ENCODE measurements at places on chromosomes 1 and 21. TPM values are rescaled to one million over a fixed set of nuclear protein-coding genes. Genes with fewer than 3 reads are reported as not detected.

DNA sequence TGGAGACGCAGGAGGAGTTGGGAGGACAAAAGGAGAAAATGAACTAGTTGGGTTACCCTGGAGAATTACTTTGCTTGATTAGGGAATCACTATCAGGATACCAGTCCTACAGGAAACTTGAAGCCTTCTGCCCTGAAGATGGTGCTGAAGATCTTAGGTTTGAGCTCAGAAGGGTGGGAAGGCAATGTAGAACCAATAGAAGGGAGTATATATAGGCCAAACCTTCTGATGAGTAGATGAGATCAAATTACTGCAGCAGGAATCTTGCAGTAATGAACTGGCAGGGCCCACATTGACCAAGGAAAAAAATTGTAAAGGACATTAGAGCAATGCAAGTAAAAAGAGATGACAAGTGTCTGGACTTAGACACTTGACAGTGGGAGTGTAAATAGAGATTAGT, 116.3 kb upstream of the CACYBP start:
- peak; percentile 54 for DNase-seq

GRCh38 chr21:33244082-33244778, 14.5 kb downstream of the IFNAR2 start:
- no peak for DNase-seq

- no peak for DNase-seq
Observed at GRCh38 chr1:67491280-67491679, 61.1 kb upstream of the SERBP1 start.

DNA sequence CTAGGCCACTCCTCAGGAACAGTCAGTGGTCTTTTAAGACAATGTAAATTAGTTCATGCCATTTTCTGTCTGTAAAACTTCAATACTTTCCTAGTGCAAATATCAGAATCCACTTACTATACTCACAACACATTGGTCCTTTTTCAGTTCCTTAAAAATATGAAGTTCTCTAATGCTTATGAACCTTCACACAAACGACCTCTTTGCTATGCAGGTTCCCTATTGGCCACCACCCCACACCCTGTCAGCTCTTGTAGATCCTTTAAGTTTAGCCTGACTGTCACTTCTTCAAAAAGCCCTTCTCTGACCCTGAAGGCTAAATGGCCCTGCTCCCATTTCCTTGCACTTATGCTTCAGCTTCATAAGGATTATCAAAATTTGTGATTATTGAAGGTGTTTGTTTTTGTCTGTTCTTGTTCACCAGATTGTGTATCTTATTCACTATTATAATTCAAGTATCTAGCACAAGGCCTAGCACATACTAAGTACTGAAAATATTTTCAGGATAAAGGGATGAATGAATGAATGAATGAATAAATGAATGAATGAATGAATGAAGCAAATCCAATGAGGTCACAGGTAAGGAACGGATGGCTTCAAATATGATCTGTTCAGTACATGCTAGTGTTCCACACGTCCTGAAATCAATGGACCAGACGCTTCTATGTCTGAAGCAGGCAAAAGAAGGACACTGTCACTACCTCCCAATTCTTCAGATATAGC, 373.9 kb downstream of the VAV3 start:
- no peak for DNase-seq

DNA sequence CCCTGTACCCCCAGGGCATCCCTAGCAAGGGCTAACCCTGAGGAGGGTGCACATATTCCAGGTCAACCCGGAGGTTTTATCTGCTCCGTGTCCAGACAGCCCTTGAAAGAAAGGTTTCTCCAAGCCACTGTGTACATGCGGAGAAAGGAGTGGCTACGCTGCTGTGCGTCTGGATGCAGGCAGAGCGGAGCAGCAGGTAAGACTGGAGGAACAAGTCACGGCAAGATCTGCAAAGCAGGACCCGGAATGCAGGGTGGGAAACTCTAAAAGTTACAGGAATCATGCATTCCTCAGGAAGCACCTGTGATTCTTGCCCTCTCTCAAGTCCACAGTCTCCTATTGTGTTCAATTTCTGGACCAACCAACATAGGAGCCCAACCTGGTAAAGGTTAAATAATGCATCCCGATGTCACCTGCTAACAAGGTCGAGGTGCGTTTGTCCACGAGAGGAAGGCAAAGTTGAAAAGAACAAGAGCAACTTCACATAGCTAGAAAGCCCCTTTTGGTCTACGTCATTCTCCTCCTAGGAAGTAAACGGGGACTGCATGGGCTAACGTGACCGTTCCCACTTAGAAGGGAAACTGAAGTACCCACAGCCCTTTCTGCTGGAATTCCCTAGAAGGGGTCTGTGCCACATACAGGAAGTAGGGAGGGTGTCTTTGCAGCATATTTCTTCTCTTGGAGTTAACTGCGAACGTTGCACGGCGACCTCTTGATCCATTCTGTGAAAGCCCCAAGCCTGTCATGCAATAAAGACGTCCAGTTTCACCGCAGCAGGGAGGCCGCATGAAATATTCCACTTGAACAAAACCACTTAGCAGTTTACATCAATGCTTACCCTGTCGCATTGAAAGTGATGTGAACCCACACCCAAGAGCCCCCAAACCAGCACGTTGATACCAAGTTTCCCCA, 5.8 kb downstream of the TIAM1 start:
- DNase-seq: no peak

GRCh38 chr1:28927648-28928313, 13.4 kb downstream of the EPB41 start:
- DNase-seq: no peak

GRCh38 chr1:179014123-179014522, 11.6 kb upstream of the FAM20B start:
- DNase-seq: no peak

GRCh38 chr1:77421504-77422233, 139.8 kb downstream of the AK5 start:
- DNase-seq: no peak

DNA sequence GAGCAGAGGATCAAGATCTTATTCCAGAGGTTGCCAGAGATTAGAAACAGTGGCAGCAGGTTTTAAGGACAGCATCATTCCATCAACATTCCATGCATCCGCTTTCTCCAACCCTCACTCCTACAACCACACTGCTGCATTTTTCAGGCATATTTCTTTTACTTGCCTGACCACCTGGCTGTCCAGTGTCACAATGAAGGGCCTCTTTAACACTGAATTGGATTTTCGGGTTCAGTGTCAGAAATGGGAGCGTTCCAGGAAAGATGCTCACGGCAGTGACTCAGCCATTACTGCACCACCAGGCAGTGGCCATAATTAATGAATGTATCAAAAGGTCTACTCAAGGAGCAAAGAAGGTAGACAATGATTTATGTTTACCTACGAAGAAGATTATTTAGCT, 200.4 kb upstream of the ESRRG start:
- DNase-seq: peak; percentile 38

- DNase-seq: peak; percentile 78
Observed at GRCh38 chr1:220817907-220818306, 31.2 kb downstream of the MTARC1 start.

DNA sequence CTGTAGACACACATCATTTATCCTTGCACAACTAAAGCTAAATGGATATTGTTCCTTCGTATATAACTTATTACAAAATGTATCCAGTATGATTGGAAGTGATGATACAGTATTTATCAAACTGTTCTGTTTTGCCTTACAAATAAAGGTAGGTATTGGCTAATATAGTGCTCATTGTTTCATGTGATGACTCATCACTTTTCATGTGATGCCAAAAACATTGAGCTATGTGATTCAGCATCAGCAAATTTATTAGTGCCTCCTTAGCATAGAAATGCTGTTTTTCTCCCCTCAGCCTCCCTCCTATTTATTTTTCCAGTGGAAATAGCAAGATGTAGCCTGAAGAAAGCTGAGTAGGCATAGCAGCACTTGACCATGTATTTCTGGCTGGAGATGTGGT, 228.6 kb upstream of the LYPLAL1 start:
- DNase-seq: peak; percentile 69

GRCh38 chr1:88104236-88104635, 579.8 kb upstream of the PKN2 start:
- no peak for DNase-seq

- DNase-seq: no peak
Observed at GRCh38 chr1:211487672-211488208, 4.2 kb downstream of the RD3 start.

DNA sequence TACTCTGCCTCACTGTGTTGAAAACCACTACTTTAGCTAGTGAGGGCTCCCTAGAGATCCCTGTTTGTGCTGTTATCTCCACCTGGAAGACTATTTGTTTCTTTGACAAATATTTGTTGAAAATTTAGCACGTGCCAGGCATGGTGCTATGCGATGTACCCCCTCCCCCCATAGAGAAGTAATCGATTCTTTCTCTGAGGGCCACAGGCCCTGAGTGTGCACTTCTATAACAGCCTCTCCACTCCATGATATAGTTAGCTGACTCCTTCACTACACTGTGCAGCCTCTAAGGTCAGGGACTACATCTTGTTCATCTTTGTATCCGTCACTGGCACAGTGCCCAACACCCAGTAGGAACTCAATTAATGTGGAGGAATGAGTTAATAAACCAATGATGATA, 17.3 kb upstream of the RBM15 start:
- no peak for DNase-seq

DNA sequence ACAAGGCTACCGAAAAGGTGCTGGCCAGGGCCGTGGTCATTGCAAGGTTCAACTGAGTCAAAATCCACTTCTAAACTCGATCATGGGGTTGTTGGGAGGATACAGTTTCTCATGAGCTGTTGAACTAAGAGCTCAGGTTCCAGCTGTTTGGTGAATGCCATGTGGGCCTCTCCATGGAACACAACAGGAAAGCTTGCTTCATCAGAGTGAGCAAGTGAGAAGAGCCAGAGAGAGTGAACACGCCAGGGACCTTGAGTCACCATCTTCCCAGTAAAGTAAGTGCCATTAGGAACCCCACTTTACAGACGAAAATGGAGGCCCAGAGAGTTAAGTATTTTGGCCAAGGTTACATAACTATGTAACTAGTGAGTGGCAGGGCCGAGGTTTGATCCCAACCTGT, 475.1 kb upstream of the VAMP3 start:
- no peak for DNase-seq

GRCh38 chr1:215863796-215864195, 296.7 kb downstream of the KCTD3 start:
- DNase-seq: no peak

GRCh38 chr1:214505134-214505533, 46.3 kb downstream of the PTPN14 start:
- no peak for DNase-seq

- peak; percentile 31 for DNase-seq
Observed at GRCh38 chr21:28272272-28272992, 720.2 kb downstream of the LTN1 start.

- no peak for DNase-seq
Observed at GRCh38 chr1:235945775-235946570, 79.3 kb upstream of the LYST start.

DNA sequence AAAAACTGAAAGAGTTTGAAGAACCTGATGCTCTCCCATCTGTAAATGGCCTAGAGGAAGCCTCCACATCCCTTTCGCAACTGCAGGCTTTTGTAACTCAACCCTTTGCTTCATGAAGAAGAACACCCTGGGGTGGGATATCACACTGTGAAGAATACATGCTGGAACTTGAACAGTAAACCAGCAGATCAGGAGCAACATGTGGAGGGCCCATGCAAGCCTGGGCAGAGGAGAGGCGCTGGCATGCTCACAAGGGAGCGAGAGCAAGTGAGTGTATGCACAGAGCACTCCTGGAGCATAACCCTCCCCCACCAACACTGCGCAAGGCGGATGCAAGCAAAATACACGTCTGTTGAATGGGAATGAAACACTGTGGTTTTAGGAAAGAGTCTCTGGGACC, 24.6 kb upstream of the SPAG17 start:
- DNase-seq: no peak

- no peak for DNase-seq
Observed at GRCh38 chr1:25795946-25796810, 3.8 kb upstream of the SELENON start.

DNA sequence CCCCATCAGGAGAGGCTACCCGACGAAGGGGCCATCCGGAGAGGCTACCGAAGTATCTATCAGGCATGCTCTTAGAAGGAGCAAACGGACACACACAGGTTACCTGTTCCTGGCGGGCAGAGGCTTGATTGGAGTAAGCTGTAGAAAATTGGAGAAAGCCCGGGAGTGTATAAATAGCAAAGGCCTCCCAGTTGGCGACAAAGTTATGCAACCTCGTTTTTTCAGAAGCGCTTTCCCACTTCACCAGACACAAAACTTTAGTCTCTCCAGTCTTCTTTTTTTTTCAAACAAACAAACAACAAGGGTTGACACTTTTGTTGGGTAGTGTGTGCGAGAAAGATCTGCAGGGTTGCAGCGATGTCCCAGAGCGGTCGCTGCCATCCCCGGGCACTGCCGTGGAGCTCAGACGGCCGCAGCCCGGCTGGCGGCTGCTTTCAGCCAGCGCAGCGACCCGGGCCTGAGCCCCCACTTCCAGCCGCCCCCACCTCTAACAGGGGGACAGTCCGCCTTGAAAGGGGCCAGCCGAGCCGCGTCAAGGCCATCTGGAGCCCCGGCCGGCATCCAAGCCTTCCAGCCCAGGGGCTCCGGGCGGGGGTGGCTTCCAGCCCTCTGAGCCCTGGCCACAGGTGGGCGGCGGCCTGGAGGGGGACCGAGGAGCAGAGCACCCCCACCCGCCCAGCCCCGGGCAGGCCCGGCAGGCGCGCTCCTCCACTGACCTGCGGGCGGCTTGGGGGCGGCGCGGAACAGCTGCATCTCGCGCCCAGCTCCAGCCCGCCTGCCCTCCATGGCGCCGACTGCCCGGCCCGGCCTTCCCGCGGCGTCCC, 616 bp downstream of the MCOLN3 start:
- peak; percentile 20 for DNase-seq

GRCh38 chr1:97560714-97561113, 360.1 kb downstream of the DPYD start:
- DNase-seq: no peak

DNA sequence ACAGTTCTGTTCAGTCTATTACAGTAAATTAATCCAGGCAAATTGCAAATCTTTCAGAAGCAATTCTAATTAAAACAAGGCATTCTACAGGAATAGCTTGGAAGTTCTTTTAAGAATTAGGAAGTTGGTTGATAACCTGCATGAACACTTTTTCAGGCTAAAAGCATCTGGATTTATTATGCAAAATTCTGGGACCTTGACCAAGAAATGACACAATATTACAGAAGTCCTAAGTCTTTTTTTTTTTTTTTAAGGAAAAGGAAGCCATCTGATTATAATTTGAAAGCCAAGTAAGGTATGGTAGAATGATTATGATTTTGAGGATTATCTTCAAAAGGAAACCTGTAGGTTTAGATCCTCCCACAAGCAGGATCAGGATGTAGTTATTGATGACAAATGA, 74.7 kb upstream of the KCNK2 start:
- peak; percentile 24 for DNase-seq

Gene PADI4
- 0.49 TPM for total RNA-seq

Gene TFB2M
- 19.1 TPM for total RNA-seq

Gene CDC14A
- total RNA-seq: 5.2 TPM

Gene IL10
- total RNA-seq: not detected

Gene MR1
- 47.5 TPM for total RNA-seq

Gene AGMAT
- 2.6 TPM for total RNA-seq

Gene LAMB3
- total RNA-seq: 31.5 TPM

Gene OVAAL
- total RNA-seq: 0.05 TPM

Gene FAM177B
- total RNA-seq: not detected

Gene ASAP3
- total RNA-seq: 6.7 TPM

Gene NTNG1
- total RNA-seq: 5.8 TPM
